Stimulated activated naive CD4-positive, alpha-beta T cell (primary cell): ENCODE measurements at places on chromosomes 1 and 21.

- DNase-seq: no peak
Measured at GRCh38 chr1:62882201-62883104, 98.5 kb downstream of the ATG4C start.

GRCh38 chr1:216221260-216221700, 202.0 kb downstream of the USH2A start:
- DNase-seq: no peak

DNA sequence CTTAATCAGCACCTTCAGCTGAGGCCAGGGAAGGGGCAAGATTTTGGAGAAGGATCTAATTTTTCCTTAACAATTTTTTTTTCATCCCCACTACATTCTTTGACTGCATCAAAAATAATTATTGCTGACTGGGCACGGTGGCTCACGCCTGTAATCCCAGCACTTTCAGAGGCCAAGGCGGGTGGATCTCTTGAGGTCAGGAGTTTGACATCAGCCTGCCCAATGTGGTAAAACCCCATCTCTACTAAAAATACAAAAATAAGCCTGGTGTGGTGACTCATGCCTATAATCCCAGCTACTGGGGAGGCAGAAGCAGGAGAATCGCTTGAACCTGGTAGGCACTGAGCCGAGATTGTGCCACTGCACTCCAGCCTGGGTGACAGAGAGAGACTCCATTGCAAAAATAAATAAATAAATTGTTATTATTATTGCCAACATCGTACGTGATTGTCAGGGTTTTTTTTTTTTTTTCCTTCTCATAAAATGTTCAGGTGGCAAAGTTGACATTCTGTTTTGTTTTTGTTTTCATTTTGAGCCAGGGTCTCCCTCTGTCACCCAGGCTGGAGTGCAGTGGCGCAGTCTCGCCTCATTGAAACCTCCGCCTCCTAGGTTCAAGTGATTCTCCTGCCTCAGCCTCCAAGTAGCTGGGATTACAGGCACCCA, 37.3 kb upstream of the MORC3 start:
- DNase-seq: no peak

DNA sequence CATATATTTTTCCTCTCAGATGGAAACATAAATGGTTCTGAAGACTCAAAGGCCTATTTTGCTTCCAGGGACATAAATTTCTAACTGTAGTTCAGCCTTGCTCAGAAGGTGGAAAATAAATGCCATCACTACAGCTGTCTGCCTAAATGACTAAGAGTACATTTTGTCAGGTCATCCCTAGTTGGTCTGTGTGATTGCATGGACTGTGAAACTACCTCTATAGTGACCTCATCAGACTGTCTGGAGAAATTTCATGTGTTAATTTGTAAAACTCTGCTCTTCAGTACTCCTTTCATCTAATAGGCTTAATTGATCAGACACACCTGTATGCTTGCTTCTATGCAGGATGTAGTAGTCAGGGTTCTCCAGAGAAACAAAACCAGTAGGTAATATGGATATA, 886.9 kb downstream of the AMY1C start:
- no peak for DNase-seq

GRCh38 chr1:54559771-54560231, 11.8 kb downstream of the ACOT11 start:
- no peak for DNase-seq

DNA sequence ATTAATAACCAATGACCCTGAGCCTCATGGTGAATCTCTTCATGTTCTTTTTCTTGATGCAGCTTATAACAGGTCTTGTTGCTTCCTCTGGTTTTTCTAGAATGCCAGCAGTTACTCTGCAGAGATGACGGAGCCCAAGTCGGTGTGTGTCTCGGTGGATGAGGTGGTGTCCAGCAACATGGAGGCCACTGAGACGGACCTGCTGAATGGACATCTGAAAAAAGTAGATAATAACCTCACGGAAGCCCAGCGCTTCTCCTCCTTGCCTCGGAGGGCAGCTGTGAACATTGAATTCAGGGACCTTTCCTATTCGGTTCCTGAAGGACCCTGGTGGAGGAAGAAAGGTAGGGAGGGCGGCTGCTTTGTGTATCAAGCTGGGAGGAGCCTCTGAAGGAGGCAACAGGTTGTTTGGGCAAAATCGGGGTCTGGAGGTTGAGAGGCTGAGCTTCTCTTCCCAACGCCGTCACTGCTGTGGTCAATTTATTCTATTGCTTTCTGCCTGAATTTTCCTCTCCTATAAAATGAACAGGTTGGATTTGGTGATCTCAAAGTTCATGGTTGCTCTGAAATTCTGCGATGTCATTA, 6.7 kb downstream of the ABCG1 start:
- no peak for DNase-seq

DNA sequence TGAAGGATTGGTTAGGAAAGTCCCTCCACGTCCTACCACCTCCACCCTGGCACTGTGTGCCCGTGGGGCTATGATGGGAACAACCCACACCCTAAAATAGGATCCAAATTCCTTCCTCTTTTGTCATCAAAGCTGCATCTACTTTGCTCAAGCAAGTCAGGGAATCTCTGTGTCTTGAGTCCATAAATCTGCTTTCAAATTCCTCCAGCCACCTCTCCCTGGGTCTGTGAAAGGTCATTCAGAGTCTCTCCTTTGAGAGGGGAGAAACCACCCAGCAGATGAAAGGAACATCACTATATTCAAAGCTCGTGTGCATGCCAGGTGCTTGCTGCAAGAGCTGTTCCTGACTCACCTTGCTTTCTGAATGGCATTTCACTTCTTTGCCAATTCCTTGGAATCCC, 243.6 kb downstream of the TM2D1 start:
- DNase-seq: no peak

- no peak for DNase-seq
Measured at GRCh38 chr1:5504364-5504740, 487.9 kb downstream of the NPHP4 start.

DNA sequence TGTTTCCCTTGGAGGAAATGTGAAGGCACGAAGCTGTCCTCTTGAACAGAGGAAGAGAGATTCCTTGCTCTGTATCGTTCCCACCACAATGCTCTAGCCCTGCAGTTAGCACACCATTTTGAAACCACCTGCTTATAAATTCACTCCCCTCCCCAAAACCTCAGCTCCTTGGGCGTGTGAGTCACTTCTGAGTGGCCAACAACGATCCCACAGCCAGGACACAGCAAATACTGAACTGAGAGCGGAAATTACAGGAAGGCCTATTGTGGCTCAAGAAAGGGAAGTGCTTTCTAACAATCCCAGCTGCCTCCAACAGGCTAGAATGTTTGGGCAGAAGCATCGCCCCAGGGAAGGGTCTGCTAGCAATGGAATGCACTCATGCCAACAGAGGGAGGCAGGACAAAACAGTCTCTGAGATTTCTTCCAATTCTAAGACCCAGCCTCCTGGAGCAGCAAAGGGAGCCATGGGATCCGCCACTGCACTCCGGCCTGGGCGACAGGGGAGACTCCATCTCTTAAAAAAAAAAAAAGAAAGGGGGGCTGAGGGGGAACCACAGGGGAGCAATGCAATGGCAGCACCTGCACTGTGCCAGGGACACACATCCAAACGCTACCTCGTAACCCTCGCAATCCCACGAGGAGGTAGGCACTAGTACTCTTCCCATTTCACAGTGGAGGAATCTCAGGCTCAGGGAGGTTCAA, 1.9 kb downstream of the TMEM53 start:
- DNase-seq: no peak

GRCh38 chr1:163799190-163799805, 477.5 kb downstream of the NUF2 start:
- no peak for DNase-seq

GRCh38 chr1:234745844-234746797, 136.1 kb upstream of the IRF2BP2 start:
- DNase-seq: no peak

DNA sequence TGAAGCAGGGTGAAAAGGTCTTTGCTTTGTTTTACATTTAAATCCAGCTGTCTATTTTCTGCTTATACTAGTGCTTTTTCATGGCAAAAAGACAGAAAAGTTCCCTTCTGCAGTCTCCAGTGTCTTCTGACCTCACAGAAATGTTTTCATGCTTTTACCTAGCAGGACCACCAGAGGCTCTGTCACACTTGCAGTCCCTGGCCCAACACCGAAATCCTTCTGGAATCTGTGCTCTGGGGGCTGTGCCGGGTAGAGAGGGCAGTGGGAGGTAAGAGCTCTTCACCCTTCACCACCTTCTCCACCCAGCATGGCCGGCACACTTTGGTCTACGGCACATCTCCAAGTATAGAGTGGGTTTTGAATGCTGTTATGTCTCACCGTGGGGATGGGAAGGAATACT, 20.8 kb downstream of the GNAT2 start:
- no peak for DNase-seq

- no peak for DNase-seq
Measured at GRCh38 chr1:46401964-46402626, 8.0 kb downstream of the FAAH start.

GRCh38 chr1:226995365-226996332, 55.6 kb downstream of the COQ8A start:
- no peak for DNase-seq

- no peak for DNase-seq
Measured at GRCh38 chr1:91148641-91149069, 126.8 kb upstream of the ZNF644 start.

- no peak for DNase-seq
Measured at GRCh38 chr1:2115702-2116341, 65.6 kb downstream of the PRKCZ start.

GRCh38 chr1:229068270-229068987, 202.5 kb upstream of the RAB4A start:
- DNase-seq: peak; percentile 34

GRCh38 chr1:31783846-31784245, 19.7 kb upstream of the ADGRB2 start:
- no peak for DNase-seq
